ENCODE measurements at places on chromosomes 3 and 15.

DNA sequence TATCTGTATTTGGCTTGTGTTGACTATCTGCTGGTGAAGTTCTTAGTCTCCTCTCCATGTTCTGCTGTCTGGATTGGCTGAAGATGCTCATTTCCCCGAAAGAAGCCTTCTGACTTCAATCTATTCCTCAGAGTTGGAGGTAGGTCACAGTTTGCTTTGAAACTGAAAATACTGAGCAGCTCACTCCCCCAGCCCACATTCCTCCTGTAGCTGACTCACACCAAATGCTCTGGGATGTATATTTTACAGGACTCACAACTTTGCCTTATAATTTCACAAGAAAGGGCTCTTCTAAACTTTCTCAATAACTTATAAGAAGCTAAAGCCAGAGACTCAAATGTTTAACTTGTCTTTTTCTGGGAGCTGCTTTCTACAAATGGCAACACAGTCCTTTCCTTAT, 36.3 kb upstream of the SNX4 start:
- no peak for DNase-seq

GRCh38 chr15:29867241-29868000, 45.2 kb upstream of the TJP1 start:
- no peak for DNase-seq

GRCh38 chr3:108554229-108554628, 35.0 kb downstream of the CIP2A start:
- DNase-seq, result no peak

DNA sequence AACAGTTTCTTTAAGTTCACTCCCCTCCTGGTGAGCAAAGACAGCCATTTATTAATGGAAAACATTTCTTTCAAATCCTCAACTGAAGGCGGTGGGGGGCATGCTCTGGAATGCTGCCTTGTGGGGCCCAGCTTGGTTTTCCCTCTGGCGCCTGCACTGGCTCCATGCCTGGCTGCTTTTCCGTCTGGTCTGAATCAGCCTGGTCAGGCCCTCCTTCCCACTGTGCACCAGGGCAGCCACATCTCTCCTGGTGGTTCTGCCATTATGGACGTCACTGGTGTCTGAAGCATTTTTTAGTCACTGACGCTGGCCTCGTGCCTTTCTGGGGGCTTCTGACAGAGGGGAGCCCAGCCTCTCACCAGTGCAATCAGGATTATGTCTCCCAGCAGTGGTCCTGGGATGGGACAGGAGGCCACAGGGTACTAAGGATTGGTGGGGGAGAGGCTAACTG, 57.6 kb upstream of the APEH start:
- no peak for DNase-seq

DNA sequence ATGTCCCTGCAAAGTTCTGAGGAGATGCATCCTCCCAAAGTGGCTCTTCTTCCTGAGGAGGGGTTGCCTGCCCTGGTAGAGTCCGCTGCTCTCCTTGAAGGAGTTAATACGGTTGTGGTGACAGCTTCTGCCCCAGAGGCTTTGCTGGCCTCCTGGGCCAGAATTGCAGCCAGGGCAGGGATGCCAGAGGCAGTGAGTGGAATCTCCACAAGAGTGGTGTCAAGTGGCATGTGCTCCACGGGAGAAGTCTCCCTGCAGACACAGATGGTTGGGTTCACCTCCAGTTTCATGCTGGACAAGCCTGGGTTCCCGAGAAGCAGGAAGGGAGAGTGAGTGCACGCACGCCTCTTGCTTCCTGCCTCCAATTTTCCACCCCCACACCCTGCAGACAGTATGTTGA, 105.5 kb downstream of the SLC25A26 start:
- no peak for DNase-seq

DNA sequence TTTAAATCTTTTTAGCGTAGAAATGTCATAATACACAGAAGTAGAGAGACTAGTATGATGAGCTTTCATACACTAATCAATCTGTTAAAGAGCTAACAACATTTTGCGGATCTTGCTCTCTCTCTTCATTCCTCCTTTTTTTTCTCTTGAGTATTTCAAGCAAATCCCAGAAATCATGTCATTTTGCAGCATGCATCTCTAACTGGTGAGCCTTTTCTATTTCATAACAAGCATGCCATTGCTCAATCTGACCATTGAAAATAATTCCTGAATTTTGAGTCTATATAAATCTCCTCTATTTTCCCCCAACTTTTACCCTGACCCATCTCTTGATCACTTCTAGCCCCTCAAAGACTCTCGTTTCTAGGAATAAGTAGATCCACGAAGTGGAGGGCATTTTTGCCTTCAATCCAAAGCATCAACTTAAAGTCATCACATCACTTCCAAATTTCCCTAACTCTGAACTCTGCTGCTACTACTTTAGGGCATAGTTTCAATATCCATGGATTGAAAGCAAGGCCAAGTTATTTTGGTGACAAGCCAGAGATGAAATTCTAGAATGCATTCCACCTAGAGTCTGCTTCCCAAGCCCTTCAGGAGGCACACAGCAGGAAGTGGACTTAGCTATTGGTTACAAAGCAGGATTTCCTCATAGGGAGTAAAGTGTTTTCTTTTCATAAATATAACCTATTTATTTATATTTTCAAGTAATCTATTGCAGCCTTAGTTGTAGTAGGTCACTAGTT, 253.5 kb upstream of the ZPLD1 start:
- DNase-seq, result no peak
